ENCODE measurements at places on chromosomes 11 and 22.

GRCh38 chr11:125313271-125314219 lies 149.0 kb downstream of the PKNOX2 start:
- DNase-seq = no peak

DNA sequence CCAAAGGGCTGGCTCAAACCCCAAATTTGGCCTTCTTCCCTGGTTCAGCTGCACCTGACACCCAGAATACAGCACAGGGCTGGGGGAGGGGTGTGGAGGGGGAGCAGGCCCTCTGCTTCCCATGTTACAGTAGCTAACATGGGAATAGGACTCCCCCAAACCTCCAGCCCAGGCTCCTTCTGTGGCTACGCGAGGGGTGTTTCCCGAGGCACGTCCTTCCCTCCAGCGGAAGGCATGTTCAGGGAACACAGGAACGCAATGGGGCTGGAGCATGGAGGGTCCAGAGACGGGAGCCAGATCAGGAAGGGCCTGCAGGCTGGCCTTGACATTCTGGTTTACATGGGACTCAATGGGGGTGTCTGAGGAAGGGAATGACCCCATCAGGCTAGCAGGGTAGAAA lies 11.8 kb upstream of the IGLL1 start:
- no peak for DNase-seq

- DNase-seq = no peak
Observed at GRCh38 chr22:32413719-32414118, 1.7 kb upstream of the RTCB start.

- DNase-seq = no peak
Observed at GRCh38 chr11:45396394-45396793, 110.3 kb upstream of the SYT13 start.
